Effector CD8-positive, alpha-beta T cell (primary cell): ENCODE measurements at places on chromosomes 2 and 18.

GRCh38 chr2:204135752-204136151 is 199.2 kb downstream of the ICOS start:
- DNase-seq = no peak

DNA sequence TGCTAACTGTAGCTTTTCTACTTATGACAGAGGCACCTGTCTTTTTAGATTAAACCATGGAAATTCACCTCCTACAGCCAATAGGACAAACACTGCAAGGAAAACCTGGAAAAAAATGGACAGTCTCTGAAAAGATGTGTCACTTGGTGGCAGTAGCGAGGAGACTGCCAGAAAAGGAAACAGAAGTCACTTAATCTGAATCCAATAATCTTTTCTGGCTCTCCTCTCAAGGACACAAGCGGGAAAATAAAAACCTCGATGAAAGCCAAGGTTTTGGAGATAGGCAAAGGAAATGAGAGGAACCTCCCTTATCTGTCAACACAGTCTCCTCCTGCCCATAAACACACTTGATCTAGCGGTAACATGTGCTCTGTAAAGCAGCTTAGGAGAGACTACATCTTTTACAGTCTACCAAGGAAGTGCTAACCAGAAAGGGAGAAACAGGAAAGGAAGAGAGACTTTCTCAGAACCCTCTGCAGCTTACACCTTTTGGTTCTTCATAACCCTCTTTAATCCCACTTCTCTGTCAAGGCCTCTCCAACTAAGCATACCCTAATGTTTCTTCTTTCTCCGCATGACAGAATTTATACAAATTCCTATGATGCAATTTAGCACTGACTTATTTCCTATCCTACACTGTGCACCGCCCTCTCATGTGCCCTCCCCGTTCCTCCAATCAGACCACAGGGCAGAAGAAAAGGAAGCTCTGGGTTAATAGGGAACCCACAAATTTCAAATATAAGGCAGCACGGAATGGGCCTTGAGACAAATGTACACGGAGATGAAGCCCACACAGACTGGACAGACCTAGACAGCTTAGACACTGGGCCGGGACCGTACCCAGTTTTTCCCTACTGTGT is 52.8 kb downstream of the CLASP1 start:
- no peak for DNase-seq

DNA sequence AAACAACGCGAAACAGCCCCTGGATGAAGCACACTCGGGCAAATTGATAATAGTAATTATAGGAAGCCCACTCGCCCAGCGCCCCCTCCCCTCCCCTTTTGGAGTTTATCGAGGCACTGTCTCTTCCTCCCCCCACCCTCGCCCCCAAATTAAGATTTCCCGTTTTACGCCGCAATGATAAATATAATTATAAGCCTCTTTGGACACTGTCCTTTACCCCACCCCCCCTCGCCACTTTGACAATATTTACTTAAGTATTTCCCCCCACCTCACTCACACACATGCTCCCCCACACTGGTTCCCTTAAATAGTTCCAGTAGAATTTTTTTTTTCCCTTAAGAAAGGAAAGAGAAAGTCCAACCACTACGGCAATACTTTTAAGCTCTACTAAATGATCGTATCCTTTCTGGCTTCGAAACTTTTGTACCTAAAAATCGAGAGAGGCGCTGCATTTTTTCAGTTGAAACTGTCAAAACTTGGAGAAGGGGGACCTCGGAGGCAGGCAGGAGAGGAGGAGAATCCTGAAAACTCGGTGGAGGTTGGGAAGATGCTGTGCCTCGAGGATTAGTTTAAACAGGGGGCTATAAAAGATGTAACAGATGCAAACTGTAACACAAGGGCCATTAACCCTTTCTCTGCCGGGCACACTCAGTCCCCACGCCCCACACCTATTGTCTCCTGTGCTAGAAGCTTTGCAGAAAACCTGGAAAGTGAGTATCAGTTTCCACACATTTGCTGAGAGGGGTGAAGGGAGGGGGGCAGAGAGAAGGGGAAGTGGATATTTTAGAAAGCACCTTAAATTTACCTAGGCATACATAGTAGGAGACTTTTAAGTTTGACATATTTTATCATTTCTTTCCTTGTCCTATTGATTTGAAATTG is 1.8 kb downstream of the ZEB2 start:
- no peak for DNase-seq

DNA sequence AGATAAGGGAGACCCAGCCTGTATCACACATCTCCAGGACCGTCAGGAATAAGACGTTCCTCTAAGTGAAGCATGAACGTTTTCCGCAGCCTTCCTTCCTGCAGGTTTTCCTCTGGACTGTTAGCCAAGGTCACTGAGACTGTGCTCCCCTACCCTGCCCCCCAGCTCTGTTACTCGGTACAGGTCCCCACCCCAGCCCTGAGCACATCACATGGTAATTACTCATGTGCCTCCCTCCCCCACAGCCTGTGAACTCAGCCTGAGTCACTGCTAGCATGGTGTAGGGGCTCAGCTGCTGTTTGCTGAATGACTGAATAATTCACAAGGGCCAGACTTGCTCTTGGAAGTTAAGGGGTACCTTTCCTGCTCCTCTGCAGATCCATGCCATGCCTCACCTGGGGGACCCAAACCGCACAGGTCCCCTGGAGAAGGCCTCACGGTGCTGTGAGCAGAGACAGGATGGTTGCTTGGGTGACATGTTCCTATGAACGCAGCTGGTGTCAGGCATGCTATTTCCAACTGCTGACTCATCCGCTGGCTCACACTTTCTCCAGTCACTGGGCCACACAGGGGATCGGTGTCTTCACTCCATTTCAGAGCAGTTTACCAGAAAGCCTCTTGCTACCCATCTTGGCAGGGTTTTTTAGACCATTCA is 88.2 kb downstream of the PLB1 start:
- DNase-seq = no peak
